ENCODE measurements at places on chromosomes 12 and 14. TPM values are rescaled to one million over a fixed set of nuclear protein-coding genes. Genes with fewer than 3 reads are reported as not detected.

DNA sequence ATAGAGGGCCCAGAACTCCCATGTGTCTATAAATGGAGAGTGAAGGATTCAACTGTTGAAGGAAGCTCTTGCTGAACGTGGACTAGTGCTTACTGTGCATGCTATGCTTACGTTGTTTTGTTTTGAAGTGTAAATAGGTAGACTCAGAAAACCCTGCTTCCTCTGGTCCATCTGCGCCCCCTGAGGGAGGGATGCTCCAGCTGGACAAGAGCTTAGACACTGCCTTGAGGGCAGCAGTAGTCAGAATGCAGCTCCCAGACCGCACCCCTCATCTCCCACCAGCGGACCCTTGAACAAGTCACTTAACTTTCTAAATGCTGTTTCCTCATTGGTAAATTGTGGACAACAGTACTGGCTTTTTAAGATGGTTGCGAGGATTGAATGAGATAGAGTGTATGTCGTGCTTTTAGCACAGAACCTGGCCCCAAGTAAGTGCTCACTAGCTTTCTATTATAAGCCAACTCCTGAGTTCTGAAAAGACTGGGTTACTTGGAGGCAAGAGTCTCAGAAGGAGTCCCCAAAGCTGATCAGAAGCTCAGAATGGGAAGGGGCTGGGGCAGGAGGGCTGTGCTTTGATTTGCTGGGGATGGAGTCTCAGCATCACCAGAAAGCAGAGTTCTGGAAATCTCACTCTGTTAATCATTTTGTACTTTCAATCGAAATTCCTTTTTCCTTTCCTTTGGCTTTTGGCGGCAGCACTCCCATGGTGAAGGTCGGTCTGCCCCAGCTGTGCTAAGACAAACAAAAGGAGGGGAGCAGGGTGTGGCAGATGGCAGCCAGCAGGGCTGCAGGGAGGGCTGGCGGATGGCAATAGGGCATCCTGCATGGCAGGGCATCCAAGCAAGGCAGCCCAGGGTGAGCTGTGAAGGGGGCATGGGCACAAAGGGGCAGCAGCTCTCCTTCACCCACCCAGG, 15.6 kb downstream of the AGAP2 start:
- peak; percentile 49 for DNase-seq
- H3K4me3 ChIP-seq = no peak overlapping the region
- no peaks in the 10 kb centered on the region for H3K27me3 ChIP-seq
- peaks cover 10% of the 10 kb centered on the region for H3K4me1 ChIP-seq
- H3K36me3 ChIP-seq = peaks cover 37% of the 10 kb centered on the region

DNA sequence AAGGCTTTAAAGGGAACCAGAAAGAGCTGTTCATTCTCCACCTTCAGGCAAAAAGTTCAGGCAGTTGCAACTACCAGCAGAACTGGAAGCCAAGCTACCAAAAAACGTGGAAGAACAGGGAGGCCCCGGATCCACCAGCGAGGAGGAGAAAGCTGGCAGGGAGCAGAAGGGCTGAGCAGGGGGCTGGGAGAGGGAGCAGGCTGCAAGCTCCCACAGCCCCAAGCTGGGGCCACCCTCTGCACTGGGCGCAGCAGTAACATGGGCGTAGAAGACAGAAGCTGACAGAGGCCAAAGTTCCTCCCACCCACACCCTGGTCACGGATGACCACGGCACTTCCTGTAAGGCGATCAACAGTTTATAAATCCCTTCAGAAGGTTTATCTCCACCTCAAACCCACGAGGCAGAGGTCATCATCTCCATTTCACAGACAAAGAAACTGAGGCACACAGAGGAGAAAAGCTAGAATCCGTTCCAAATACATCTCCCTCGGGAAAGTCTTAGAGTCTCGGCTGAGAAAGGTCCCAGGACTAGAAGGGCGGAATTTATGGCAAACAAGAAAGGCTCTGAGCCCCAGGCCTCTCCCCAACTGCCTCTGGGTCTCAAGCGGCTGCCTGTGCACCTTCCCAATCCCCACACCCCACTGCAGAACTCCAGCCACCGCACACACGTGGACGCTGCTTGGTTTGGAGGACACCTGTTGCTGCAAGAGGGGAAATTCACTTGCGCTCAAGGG, 1.8 kb downstream of the CCDC85C start:
- DNase-seq = no peak
- H3K4me3 ChIP-seq = peak overlapping the region; percentile 52
- peaks cover 59% of the 10 kb centered on the region for H3K4me1 ChIP-seq
- peak overlapping the region; percentile 43 for H3K27ac ChIP-seq
- H3K27me3 ChIP-seq = no peaks in the 10 kb centered on the region
- no peaks in the 10 kb centered on the region for H3K36me3 ChIP-seq

DNA sequence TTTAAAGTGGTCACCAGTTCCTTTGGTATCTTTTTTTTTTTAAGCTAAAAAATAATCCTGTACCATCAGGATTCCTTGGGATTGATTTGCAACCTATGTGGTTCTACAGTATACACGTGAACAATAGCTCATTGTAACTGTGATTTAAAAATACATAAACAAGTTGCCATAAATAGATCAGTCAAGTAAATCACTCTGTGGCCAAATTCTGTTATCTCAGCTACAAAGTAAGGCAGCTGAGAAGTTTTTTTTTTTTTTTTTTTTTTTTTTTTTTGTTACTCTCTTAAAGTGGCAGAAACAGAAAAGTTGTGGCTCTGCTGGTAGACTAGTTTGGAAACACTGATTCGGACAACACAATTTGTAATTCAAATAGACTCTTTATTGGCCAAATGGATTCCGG, 104.5 kb downstream of the PRICKLE1 start:
- H3K4me1 ChIP-seq = peaks cover 27% of the 10 kb centered on the region
- H3K27me3 ChIP-seq = no peaks in the 10 kb centered on the region
- no peaks in the 10 kb centered on the region for H3K36me3 ChIP-seq
- H3K27ac ChIP-seq = peak overlapping the region; percentile 93
- no peak for DNase-seq

- no peak for DNase-seq
- H3K4me1 ChIP-seq = no peaks in the 10 kb centered on the region
- no peak overlapping the region for H3K4me3 ChIP-seq
- H3K36me3 ChIP-seq = no peaks in the 10 kb centered on the region
- H3K27me3 ChIP-seq = no peaks in the 10 kb centered on the region
These were observed 76.3 kb downstream of the CACNA1C start for GRCh38 chr12:2129076-2129475.

DNA sequence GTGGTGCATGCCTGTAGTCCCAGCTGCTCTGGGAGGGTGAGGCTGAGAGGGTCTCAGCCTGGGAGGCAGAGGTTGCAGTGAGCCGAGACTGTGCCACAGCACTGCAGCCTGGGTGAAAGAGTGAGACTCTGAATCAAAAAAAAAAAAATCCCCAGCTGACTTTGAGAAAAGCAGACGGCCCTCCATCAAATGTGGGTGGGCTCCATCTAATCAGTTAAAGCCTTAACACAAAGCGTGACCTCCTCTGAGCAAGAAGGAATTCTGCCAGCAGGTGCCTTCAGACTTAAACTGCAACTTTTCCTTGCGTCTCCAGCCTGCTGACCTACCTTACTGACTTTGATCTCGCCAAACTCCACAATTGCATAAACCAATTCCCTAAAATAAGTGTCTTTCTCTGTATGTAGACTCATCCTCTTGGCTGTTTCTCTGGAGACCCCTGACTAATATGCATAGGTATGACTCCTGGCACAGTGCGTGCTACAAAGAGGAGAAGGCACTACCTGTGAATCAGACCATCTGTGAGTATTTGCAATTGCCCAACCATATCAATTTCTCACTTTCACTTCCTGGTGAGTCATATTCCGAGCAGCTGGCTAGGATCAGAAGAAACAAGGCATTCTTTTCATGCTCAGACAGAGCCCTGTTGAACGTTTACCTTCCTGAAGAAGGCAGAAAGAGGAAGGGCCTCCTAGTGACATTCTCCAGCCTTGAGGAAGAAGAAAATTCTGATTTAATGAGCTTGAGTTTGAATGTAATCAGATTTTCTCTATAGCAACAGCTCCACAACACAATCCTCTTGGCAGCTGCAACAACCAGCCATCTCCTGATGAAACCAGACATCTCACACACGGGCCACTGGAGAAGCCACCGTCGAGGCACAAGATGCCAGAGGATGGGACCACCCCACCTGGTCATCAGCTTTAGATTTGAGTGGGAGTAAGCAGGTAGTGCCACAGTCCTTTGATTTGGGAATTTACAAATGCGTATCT, 54.3 kb downstream of the CLMN start:
- H3K27me3 ChIP-seq = no peaks in the 10 kb centered on the region
- no peak overlapping the region for H3K27ac ChIP-seq
- H3K4me3 ChIP-seq = no peak overlapping the region
- peaks cover 27% of the 10 kb centered on the region for H3K4me1 ChIP-seq

DNA sequence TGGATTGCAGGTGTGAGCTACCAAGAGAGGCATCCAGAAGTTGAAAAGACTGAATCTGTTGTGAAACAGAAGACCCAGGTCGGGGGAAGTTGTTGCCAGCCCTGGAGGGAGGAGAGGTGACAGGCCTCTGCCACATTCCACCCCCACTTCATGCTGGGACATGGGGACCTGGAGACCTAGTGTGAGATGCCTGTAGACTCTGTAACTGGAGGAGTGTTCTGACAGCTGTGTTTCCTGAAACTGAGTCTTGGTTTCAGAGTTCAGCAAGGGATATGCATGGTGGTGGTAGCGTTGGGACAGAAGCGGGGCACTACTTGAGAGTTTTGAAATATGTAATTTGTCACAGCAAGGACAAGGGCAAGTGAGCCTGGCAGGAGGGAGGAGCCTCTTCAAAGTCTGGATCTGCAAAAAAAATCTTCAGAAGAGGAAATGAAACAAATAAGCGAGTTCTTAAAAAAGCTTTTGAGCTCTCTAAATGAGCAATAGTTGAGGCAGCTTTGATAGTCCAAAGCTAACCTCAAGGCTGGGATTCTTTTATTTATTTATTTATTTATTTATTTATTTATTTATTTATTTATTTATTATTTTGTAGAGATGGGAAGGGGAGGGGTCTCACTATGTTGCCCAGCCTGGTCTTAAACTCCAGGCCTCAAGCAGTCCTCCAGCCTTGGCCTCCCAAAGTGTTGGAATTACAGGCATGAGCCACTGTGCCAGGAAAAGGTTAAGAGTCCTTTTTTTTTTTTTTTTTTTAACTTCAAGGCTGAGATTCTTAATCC, 58.9 kb upstream of the EEA1 start:
- DNase-seq = no peak
- no peaks in the 10 kb centered on the region for H3K27me3 ChIP-seq
- H3K4me3 ChIP-seq = no peak overlapping the region
- H3K36me3 ChIP-seq = no peaks in the 10 kb centered on the region

The SDR9C7 gene
- total RNA-seq = 11.0 TPM
